ENCODE measurements at places on chromosomes 12 and 14. TPM values are rescaled to one million over a fixed set of nuclear protein-coding genes. Genes with fewer than 3 reads are reported as not detected.

B4GALNT3 gene
- total RNA-seq, result 0.09 TPM

KLRD1 gene
- total RNA-seq, result 0.16 TPM

PLEK2 gene
- 2.8 TPM for total RNA-seq

OR4E2 gene
- not detected for total RNA-seq

KCNC2 gene
- not detected for total RNA-seq

SIX6 gene
- total RNA-seq, result not detected

PTPN6 gene
- not detected for total RNA-seq

RGS6 gene
- total RNA-seq, result not detected

HVCN1 gene
- total RNA-seq, result 2.6 TPM

OR6C2 gene
- total RNA-seq, result not detected

BICDL1 gene
- total RNA-seq, result 1.8 TPM

BEGAIN gene
- 0.18 TPM for total RNA-seq

IKBIP gene
- 67.4 TPM for total RNA-seq

TSPAN11 gene
- total RNA-seq, result 2.0 TPM

LRP1-AS gene
- not detected for total RNA-seq
